ENCODE measurements at places on chromosomes 7 and 10.

DNA sequence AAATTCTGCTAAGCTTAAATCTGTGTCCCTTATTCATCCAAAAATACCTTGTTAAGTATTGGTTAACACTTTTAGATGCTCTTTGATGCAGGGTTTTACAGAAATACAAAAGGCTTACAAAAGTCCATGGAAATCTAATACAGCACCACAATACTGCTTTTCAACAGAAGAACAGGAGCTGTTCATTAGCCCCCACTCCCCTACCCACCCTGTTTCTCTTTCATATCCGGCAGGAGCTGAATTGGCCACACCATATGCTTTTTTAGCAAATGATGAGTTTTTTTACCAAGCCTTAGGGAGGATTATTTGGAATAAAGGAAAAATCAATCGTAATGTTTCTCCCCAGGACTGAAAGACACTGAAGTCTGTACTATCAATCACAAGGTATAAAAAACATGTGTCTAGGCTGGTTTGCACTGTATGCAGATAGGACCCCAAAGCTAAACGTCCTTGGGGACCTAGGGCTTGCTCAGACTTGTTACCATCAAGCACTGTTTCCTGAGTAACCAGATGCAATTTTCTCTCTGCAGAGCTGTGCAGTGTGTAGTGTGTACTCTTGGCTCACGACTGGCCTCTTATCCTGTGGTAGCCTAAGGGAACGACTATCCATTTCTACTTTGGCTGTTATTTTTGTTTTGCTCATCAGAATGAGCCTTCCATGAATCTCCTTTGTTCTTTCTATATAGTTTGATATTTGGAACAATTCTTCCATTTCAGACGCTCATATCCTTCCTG, 143.3 kb upstream of the LRGUK start:
- no peak for DNase-seq

DNA sequence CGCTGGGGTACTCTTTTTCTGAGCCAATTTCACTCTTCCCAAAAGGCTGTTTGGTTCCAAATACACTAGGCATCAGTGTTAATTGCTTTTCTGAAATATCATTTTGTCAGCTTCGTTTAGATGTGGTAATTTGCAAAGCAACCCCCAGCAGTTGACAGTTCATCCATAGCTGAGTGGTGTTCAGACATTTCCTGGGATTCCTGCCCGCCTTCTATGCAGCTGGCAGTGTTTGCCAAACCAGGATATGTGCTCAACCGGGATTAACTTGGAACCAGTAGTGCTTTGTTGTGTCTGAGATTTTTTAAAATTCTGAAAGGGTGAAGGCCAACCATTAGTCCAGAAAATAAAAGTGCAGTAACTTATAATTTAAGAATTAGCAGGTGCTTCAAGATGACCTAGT, 25.2 kb upstream of the MKLN1 start:
- no peak for DNase-seq

GRCh38 chr7:4158441-4159153, 523.5 kb upstream of the FOXK1 start:
- no peak for DNase-seq

- DNase-seq: no peak
Measured at GRCh38 chr10:30877111-30877510, 154.6 kb downstream of the ZNF438 start.

- DNase-seq: no peak
Measured at GRCh38 chr7:151039850-151040548, 8.3 kb upstream of the ASIC3 start.

DNA sequence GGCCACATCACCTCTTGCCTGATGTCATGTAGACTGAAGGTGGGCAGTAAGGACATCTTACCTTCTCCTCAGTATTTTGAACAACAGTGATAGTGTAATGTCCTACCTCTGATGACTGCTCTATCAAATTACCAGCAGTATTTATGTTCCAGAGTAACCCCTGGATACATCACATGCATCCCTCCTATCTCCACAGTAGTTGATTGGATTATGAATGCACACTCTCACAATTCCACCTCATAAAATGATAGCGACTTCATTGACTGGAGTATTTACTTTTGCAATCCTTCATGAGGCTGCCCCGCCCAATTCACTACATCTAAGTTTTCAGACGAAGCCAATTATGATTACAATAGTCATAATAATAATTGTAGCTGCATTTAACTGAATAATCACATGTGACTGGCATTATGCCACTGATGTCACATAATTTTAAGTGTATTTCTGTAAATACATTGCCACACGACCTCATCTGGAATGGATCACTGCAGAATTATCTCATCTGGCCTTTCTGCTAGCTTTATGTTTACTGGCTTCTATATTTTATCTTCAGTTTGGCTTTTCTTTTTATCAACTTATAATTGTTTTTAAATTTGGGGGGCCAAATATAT, 268.9 kb downstream of the SLC25A13 start:
- DNase-seq: no peak

GRCh38 chr7:1386623-1387220, 72.5 kb downstream of the MICALL2 start:
- DNase-seq: no peak
